SK-N-SH treated with all-trans-retinoic acid at 6 μM for 48 hours (cell line): ENCODE measurements at places on chromosomes 1 and 21.

DNA sequence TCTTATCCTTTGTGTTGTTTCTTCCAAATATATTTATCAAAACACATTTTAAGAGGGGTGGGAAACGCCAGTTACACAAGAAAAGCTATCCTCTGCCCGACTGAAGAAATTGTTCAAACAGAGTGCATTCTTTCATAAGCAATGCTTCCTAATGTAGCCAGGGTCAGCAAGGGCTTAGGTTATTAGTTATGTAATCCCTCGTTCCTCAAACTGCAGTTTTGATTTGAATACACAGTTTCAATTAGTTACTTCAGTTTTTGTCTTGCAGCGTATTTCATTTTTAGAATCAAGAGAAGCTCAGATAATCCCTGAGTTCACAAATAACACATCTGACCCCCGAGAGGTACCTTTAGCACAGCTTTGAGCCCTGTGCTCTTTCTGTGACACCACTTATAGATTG lies 141.7 kb upstream of the NRIP1 start:
- no peak for ATAC-seq

- no peak for ATAC-seq
Observed at GRCh38 chr1:19577561-19577960, 66.5 kb upstream of the NBL1 start.

GRCh38 chr1:47680815-47681475 lies 243.1 kb downstream of the FOXD2 start:
- ATAC-seq: no peak

- ATAC-seq: no peak
Observed at GRCh38 chr1:181028615-181029014, 5.2 kb upstream of the MR1 start.

DNA sequence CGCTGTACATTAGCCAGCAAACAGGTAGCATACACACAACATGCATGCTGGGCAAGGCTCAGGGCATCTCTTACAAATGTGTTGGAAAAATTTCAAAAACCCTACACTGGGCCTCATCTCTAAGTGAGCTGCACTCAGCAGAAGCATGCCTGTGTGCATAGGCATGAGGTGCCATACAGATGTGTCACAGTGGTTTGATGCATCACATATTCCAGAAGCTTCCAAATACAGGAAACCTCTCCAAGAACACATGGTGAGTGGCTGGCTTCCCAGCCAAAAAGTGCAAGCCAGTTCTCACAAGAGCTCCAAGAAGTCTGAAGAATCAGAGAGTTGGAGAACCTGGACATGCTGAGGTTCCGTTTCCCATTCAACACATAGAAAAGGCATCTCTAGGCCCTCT lies 58.3 kb downstream of the CD46 start:
- ATAC-seq: no peak
